ENCODE measurements at places on chromosomes 11 and 22. TPM values are rescaled to one million over a fixed set of nuclear protein-coding genes. Genes with fewer than 3 reads are reported as not detected.

DNA sequence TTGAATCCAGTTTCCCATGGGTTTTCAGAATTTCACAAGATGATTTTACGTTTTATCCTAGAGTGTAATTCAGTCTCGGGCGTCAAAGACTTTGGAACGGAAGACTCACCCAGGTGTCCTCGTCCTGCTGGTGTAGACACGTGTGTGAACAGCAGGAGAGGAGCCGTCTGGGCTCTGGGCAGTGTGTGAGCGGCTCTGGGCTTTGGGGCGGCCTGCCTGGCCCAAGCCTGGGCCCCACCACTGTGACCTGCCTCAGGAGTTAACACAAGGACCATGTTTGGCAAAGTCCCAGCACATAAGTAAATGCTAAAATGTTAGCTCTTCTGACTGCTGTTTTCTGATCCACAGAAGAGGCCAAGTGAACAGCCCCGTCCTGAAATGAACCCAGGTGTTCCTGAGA, 1093.3 kb downstream of the BRD1 start:
- no peak for DNase-seq

Gene ANO1
- not detected for total RNA-seq

DNA sequence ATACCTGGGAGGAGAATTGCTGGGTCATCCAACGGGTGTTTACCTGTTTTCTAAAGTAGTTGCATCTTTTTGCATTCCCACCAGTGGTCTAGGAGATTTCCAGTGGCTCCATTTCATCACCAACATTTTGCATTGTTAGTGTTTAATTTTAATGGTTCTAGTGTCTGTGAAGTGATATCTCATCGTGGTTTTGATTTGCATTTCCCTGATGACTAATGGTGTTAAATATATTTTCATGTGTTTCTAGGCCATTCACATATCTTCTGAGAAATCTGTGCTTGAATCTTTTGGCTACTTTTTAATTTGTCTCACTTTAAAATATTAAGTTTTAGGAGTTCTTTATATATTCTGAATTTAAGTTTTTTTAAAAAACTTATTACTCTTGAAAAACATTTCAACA, 439.6 kb downstream of the TMEM135 start:
- DNase-seq, result no peak

DNA sequence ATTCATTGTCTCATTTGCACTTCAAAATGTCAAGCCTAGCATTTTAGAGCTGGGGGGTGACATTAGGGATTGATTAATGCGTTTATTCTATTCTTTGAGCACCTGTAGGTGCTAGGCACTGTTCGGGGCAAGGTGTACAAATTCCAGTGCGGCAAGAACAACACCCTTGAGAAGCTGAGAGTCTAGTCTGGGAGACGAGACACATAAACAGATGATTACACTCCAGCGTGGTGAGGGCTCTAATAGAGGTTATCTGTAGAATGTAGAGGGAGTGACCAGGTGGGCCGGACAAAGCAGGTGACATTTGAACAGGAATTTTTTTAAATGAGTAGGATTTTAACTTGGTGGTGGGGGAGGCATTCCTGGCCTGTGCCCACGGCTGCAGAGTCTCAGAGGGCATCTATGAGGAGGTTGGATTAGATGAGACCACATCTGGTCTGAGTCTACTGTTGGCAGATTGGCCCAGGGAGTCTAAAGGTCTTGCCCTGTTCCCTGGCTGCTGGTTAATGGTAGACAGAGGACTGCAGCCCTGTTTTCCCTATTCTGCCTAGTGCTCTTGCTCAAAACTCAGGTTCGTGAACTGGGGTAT, 970 bp downstream of the CAT start:
- no peak for DNase-seq

Gene TCN2
- total RNA-seq, result 1.2 TPM

DNA sequence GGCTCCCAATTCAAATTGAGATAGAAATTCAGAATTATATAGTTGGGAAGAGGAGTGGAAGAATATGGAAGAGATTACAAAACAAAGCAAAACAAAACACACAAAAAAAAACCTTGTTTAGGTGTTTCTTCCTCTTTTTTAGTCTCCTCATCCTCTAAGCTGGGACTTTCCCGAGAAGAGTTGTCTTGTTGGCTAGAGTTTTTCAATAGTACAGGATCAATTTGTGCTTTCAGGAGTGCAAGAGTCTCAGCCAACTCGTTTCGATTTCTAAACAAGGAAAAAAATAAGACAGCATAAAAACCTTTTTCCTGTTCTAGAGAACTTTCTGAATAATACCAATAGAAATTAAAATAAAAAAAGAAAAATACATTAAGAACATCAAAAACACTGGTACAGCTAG, 87.8 kb upstream of the CLNS1A start:
- DNase-seq, result no peak

DNA sequence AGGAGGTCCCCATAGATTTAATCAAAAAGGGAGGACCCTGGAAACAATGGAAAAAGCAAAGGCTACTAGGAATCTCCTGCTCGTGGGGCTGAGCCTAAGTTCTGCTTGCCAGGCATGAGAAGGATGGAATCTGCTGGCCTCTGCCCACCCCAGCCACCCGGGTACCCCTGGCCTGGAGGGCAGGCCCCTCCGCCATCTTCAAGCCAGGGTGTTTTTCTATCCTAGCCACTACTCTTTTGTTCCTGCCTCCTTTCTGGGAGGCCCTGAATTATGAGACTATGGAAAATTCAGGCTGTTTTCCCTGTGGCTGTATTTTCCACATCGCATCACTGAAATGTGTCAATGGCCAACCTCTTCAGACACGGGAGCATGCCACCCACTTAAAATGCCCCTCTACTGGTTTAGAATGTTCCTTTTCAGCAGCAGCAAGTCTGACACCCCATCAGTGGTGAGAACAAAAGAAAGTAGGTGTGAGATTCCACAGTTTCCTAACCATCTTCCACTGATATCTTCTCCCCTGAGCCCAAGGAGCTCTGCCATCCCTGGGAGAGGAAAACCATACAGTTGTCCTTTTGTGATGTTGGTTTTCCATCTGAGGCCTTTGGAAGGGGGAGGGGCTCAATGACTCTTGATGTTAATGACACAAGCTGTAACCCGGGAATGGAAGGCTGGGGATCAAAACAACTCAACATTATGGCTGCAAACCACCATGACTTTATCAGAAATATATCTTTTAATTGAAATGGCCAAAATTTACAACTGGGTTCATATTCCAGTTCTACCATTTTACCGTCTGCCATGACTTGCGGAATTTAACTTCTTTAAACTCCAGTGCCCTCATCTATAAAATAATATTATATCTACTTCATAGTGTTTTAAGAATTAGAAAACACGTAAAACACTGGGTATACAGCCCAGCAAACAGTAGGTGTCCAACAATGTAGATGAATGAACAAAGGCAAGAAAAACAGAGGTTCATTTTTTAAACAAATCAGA, 22.2 kb downstream of the DKK3 start:
- no peak for DNase-seq

DNA sequence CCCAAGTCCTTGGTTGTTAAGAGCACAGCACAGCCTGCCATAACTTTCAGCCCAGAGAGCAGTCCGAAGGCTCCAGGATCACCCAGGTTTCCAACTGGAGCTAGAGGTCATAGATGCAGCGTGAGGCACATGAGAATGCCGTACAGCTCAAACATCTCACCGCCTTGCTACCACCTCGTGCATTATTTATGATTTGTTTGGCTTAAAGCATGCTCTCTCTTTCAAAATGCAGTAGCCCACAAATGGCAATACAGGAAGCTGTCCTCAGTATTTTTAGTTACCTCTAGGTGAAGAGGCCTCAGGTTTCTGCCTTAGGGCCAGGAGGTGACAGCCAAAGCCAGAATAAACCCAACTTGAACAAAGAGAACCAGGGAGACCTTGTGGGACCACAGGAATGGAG, 14.4 kb downstream of the SCN3B start:
- DNase-seq, result no peak

Gene RAG2
- not detected for total RNA-seq

DNA sequence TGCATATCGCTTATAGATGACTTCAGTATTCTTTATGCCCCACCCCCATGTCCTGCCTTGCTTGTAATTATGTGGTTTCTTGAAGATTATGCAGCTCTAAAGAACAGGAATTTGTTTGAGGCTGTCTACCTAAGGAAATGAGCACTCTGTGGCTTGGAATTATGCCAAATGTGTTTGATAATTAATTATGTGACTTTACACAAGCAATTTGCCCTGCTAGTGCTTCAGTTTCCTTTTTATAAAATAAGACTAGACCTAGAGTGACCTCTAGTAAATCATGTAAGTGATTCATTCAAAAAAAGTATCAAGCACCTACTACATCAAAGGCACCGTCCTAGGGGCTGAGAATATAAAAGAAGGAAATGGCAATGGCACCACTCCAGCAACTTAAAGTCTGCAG, 491.5 kb upstream of the KIRREL3 start:
- DNase-seq, result no peak

Gene ALDH3B2
- not detected for total RNA-seq

Gene SCGB2A2
- not detected for total RNA-seq

Gene KCTD14
- 0.20 TPM for total RNA-seq

DNA sequence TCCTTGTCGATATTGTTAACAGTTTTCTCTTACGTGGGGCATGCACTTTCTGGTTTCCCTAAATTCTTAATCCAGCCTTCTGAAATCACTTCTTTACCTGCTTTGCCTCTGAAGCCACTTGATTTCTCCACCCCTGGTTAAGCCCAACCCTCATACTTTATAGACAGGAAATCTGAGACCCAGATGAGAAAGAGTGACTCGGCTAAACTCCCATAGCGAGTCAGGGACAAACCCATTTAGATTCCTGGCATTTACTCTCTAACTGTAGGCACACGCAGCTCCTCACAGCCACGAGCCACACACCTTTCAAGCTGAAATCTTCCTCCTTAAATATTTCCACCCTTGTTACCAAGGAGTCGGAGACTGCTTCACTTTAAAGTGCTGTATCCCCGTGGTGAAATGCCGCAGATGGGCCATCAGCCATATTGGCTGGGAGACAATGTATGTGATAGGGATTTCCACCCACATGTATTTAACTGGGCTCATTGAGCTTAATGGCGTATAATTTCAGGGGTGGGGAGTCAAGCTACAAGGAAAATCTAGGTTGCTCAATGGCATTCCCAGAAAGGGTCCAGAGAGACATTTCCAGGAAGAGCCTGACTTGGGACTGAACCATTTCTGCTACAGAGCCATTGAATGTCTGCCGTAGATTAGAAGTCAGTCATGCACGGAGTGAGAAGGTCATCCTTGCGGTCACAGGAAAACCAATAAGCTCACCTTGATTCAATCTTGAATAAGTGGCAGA, 49.9 kb upstream of the GRK3 start:
- no peak for DNase-seq

Gene ACRV1
- total RNA-seq, result not detected
